Iris pigment epithelial cell (primary cell): ENCODE measurements at places on chromosomes 2 and 18.
A peak's percentile ranks its signal among the peaks of the same experiment; 100 is the strongest.

DNA sequence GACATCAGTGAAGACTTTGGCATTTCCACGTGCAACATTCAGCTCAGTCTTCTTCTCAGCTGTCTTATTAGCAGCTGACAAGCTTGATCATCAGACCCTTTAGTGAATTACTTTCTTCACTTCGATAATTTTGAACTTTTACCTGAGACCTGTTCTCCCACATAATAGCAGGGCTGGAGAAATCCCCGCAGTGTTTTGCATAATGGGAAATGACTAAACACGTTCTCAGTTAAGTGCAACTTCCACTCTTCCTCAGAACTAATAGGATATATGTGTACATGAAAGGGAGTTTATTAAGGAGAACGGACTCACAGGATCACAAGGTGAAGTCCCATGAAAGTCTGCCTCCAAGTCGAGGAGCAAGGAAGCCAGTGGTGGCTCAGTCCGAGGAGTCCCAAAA is 28.8 kb upstream of the MBP start:
- DNase-seq, result no peak

DNA sequence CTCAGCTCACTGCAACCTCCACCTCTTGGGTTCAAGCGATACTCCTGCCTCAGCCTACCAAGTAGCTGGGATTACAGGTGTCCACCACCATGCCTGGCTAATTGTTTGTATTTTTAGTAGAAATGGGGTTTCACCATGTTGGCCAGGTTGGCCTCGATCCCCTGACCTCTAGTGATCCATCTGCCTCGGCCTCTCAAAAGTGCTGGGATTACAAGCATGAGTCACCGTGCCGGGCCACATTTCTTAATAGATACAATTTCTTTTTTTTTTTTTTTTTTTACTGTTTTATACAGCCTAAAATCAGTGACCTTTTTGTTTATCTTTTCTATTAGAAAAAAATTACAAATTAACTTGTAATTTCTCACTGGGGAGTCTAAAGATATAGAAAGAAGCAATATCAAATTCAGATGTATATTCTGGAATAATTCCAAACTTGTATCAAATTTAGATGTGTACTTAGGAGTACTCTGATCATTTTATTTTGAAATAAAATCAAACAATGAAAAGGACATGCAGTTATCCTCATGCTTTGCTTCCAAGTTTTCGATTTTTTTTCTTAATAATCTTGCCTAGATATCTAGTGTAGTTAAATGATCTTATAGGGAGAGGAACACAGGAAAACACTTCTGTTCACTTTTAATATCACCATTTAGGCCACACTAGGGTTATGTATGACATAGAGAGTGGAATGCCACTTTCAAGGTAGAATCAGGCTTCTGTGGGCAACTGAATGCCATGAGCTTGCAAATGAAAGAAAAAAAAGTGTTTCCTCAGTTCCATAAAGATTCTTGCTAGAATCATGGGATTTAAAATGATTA is 1089.3 kb downstream of the SUCLG1 start:
- no peak for DNase-seq

DNA sequence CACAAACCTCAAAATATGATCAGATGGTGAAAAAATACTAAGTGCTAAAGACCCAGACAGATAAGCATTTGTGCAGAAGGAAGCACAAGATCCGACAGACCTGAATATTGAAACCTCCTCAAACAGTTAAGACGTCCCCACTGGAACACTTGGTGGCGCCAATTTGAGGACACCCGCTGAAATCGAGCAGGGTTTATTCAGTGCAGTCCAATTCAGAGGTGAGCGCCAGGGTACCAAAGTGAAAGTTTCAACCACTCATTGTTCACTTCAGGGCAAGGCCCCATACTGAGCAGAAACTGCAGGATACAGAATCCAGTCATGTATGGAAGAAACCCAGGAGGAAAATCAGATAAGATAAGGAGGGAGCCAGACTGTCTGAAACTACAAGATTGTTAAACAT is 417.6 kb downstream of the LRRTM4 start:
- DNase-seq, result no peak

- no peak for DNase-seq
Observed at GRCh38 chr2:234487356-234487755, 9.5 kb downstream of the ARL4C start.

- peak; percentile 17 for DNase-seq
Observed at GRCh38 chr18:8264861-8265411, 344.3 kb upstream of the RAB12 start.

- no peak for DNase-seq
Observed at GRCh38 chr2:197024206-197024605, 97.7 kb upstream of the PGAP1 start.

- DNase-seq, result no peak
Observed at GRCh38 chr2:3596901-3597417, 2.0 kb downstream of the COLEC11 start.
